Stimulated activated CD8-positive, alpha-beta memory T cell treated with anti-CD3 and anti-CD28 coated beads, Interleukin-7, amount 100 ng/mL, for 4 hours (primary cell): ENCODE measurements at places on chromosomes 5 and 9.
A peak's percentile ranks its signal among the peaks of the same experiment; 100 is the strongest.

GRCh38 chr9:22119522-22120158, 110.5 kb upstream of the CDKN2B start:
- no peak for DNase-seq

DNA sequence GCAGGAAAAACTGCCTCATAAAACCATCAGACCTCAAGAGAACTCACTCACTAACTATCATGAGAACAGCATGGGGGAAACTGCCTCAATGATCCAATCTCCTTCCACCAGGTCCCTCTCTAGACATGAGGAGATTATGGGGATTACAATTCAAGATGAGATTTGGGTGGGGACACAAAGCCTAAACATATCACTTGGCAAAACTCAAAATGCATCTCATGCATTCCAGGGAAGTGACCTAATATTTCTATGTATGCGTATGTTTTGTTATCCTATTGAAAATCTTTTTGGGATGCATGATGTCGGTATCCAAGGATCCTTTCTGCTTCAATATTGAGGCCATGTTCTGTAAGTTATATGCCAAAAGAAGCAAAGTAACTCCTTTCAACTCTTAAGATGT, 174.0 kb downstream of the PLK2 start:
- DNase-seq = no peak

DNA sequence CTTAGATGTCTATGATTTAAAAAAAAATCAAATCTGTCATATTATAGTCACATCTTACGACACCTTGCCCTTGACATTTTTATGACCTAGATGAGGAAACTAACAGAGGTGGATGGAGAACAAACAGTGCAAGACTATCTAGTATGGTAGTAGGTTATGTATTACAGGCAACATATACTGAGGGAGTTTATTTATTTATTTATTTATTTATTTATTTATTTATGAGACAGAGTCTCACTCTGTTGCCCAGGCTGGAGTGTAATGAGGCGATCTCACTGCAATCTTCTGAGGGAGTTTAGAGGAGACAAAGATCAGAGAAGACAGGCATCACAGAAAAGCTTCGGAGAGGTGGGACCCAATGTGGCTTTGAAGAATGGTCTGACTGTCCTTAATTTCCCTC, 4.5 kb upstream of the PBX3 start:
- no peak for DNase-seq

- no peak for DNase-seq
Measured at GRCh38 chr5:154363411-154363810, 82.4 kb upstream of the SAP30L start.

DNA sequence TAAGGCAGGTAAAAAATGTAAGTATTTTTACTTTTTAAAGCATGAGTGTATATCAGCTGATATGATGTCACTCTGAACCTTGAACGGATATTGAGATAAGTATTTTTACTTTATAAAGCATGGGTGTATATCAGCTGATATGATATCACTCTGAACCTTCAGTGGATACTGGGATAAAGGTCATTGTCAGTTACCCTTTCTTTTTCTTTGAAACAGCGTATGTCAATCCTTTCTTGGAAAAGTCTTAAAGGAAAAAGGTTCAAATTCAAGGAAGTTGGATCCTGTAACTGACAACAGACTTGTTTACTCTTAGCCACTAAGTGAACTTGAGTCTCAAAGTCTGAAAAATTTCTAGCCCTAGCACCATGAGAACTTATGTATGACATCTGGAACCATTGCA, 61.7 kb upstream of the IFNK start:
- no peak for DNase-seq

GRCh38 chr9:3161912-3162311, 318.0 kb upstream of the PUM3 start:
- DNase-seq = no peak

GRCh38 chr9:23784962-23785361, 41.1 kb downstream of the ELAVL2 start:
- DNase-seq = no peak

DNA sequence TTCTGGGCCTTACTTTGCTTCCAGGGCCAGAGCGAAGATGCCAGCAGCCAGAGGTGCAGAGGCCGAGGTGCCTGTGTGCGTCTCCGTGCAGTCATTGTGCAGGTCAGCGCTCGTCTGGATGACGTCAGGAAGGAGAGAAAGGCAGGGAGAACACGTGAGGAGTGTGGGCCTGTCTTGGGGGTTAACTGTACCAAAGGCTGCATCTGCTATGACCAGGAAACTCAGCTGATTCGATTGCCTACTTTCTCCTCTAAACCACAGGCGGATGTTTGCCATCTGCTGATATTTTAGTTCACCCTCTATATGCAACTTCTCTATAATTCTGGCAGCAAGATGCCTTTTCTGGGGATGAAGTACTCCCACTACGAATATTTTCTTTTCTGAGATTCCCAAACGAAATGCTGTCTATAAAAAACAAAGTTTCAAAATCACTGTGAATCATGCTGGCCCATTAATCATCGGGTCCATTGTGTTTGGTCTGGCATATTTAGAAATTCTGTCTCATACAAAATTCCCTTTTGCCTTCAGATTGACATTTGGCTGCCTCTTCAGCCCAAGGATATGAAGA, 24.8 kb downstream of the PCSK1 start:
- no peak for DNase-seq

GRCh38 chr5:137938751-137939143, 49.5 kb downstream of the PKD2L2 start:
- DNase-seq = no peak

GRCh38 chr9:124659099-124659659, 111.9 kb downstream of the NR6A1 start:
- peak; percentile 13 for DNase-seq

GRCh38 chr9:99135456-99135855, 30.5 kb downstream of the TGFBR1 start:
- no peak for DNase-seq

GRCh38 chr5:172544371-172545095, 90.2 kb upstream of the SH3PXD2B start:
- no peak for DNase-seq

DNA sequence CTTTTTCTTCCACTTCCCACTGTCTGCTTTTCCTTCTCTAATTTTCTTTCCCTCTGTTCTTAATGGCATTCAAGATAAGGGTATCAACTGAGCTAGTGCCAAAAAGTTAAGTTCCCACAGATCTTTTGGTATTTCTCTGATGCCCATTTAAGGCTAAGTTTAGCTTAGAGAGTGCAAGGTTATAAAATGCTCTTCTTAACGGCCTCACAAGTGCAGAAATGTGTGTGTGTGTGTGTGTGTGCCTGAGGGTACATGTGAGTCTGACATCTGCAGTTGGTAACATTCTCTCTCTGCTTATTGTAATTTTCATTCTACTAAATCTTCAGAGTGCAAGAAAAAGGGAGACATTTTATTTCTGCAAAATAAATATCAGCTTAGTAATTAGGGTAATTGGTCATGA, 24.2 kb downstream of the FBN2 start:
- no peak for DNase-seq

- no peak for DNase-seq
Measured at GRCh38 chr9:95793924-95794828, 81.3 kb upstream of the ERCC6L2 start.

- no peak for DNase-seq
Measured at GRCh38 chr5:174378121-174378874, 332.8 kb downstream of the NSG2 start.

- DNase-seq = no peak
Measured at GRCh38 chr9:23015557-23015956, 568.9 kb downstream of the DMRTA1 start.

DNA sequence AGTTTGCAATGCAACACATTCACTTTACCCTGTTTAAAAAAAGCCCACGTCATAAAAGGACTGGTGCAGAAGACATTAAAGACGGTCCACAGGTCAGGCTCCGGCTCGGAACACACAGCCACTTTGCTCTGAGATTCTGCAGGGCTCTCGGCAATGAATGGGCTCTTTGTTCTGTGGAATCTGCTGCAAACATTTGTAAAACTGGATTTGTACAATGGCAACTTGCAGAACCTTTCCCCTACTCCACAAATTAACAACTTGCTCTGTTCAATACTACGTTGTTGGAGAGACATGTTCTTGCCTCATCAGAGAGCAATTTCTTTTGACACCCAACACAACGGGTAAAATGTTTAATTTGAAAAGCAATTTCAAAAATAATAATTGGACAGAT, 13.0 kb upstream of the NR5A1 start:
- DNase-seq = no peak

GRCh38 chr5:162496100-162496808, 428.7 kb downstream of the GABRG2 start:
- no peak for DNase-seq

DNA sequence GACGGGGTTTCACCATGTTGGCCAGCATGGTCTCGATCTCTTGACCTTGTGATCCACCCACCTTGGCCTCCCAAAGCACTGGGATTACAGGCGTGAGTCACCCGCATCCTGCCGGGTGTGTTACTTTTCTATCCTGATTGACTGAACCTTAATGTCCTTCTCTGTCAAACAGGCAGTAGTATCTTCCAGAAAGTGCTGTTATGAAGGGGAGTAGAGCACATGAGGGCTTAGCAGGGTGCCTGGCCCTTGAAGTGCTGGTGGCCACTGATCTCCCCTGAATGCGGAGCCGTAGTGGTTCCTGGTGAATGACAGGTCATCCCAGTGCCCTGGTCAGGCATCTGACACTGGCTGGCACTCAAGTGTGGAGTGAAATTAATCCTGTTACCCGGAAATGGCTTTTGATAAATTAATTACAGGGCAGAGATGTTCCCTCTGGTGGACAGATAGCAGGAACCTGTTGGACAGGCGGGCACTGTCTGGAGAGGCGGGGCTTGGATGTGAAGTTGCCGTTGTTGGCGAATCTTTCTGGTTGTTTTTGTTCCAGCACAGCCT, 28.4 kb downstream of the PRRC2B start:
- no peak for DNase-seq

GRCh38 chr9:85960688-85961093, 19.7 kb downstream of the NAA35 start:
- no peak for DNase-seq

- DNase-seq = no peak
Measured at GRCh38 chr9:75197561-75197960, 109.2 kb downstream of the OSTF1 start.

DNA sequence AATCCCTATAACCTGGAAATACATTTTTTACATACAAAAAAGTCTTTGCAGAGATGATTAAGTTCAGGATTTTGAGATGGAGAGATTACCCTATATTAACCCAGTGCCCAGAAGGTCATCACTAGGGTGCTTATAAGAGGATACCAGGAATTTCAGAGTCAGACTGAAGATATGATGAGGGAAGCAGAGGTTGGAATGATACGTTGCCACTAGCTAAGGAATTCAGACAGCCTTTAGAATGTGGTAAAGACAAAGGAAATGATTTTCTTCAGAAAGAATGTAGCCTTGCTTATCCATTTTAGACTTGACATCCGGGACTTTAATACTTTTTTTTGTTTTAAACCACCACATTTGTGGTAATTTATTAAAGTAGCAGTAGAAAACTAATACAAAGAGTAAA, 2176.8 kb upstream of the C9orf72 start:
- no peak for DNase-seq

DNA sequence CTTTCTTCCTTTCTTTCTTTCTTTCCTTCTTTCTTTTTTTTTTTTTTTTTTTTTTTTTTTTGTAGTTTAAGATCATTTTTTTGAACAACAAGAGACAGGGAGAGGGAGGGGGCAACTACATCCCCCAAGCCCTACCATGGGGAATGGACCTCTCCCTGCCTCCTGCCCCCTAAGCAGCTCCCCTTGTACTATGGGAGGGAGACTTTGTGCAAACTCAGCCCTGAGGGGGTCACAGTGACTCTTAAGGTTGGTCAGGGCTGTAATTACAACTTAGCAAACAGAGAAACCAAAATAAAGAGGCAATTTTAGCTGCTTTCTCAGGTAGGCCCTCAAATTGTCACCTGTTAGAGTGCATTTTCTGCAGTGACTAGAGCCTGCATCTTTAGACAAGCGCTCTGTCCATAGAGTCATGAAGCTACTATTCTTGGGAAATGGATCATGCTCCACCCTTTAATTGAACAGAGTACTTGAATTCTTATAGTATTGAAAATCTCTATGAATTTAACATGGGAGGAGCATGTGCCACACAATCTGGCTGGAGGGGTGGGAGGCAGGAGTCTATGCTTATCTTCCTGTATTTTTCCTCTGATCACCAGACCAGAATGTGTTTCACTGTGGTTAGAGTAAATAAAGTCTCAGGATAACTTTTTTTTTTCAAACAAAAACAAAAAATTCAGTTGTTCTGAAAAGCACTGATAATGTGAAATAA, 24.3 kb upstream of the PIK3R1 start:
- no peak for DNase-seq

GRCh38 chr5:135561266-135561665, 17.5 kb downstream of the CXCL14 start:
- no peak for DNase-seq

GRCh38 chr5:176692326-176692725, 45.0 kb downstream of the TSPAN17 start:
- DNase-seq = no peak

GRCh38 chr9:36187414-36187813, 3.3 kb upstream of the CLTA start:
- no peak for DNase-seq

GRCh38 chr5:122385808-122386207, 73.8 kb downstream of the SNCAIP start:
- DNase-seq = no peak

DNA sequence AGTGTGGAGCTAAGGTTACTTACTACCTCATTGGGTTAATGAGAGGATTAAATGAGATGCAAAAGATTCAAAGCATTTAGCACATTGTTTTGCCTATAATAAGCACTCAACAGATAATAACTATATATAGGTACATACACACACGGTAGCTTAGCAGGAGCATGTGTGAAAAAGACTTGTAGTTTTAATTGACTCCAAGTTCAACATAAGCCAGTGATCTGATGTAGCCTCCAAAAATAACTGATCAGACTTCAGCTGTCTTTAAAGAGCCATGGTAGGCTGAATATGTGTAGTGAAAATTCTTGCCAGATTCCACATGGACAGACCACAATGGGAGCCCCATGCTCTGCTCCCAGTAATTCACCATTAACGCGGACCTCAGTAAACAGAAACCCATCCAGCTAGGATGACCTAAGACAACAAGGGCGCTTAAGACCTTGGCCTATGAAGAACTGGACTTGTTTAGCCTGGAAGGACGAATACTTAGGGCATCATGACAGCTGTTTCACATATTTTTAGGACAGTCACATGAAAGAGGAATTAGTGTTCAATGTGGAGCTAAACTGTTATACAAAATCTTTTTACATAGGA, 115.1 kb upstream of the ZNF366 start:
- no peak for DNase-seq
